Tibial nerve (tissue), 4 donors: ENCODE measurements at places on chromosomes 5 and 9. TPM values are rescaled to one million over a fixed set of nuclear protein-coding genes. Genes with fewer than 3 reads are reported as not detected.

Gene CTXN3
- total RNA-seq = not detected

GRCh38 chr5:132850066-132850465, 16.2 kb downstream of the GDF9 start:
- H3K36me3 ChIP-seq = no peaks in the 10 kb centered on the region
- DNase-seq = no peak
- H3K27me3 ChIP-seq = no peaks in the 10 kb centered on the region
- no peaks in the 10 kb centered on the region for H3K4me1 ChIP-seq
- H3K4me3 ChIP-seq = no peak overlapping the region

Gene PCDHGB1
- total RNA-seq = 6.8 TPM

GRCh38 chr9:71830929-71831328, 62.6 kb upstream of the CEMIP2 start:
- no peak overlapping the region for H3K4me3 ChIP-seq
- no peaks in the 10 kb centered on the region for H3K27me3 ChIP-seq
- no peak for DNase-seq
- H3K36me3 ChIP-seq = no peaks in the 10 kb centered on the region
- H3K27ac ChIP-seq = no peak overlapping the region

Gene CHSY3
- 11.2 TPM for total RNA-seq
